Left cardiac atrium (tissue), 4 donors: ENCODE measurements at places on chromosomes 5 and 9. TPM values are rescaled to one million over a fixed set of nuclear protein-coding genes. Genes with fewer than 3 reads are reported as not detected.

INSL4 gene
- not detected for total RNA-seq

- DNase-seq = no peak
Observed at GRCh38 chr9:12185856-12186255, 507.3 kb upstream of the TYRP1 start.

GRCh38 chr9:109953813-109954497 is 174.0 kb downstream of the PALM2AKAP2 start:
- DNase-seq = no peak

DNA sequence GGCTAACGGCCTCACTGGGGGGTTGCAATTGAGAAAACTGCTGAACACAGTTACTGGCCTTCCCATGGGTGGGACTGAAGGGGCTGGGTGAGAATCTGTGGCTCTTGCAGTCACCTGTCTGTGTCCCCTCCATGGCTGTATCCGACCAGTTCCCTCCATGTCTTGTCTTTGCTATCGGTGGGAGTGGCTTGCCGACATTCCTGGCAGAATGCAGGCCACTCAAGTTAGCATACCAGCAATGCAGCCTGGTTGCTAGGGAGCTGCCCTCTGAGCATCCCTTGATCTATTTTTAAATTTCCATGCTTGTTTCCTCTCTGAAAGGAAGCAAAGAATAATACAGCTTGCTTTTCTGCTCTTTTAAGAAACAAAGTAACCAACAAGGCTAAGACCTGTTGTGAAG is 1509.7 kb upstream of the WWC1 start:
- no peak for DNase-seq

DNA sequence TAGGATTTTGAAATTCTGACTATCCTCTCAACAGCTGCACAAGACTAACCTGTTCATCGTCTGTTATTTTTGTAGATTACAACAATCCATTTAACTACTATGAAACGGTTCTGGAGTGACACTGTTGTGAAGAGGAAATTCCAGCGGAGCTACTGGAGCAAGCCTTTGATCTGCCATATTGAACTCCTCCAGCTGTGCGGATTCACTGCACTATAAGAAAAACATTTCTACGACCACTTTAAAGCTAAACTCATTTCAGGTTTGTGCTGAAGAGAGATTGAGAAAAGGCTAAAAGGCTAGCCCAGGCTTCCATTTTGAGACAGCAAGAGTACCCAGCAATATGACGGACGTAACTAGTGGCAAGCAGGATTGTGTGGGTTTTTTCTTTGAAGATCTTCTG is 104.9 kb upstream of the ANKH start:
- no peak for DNase-seq

- DNase-seq = peak; percentile 59
Observed at GRCh38 chr9:131422241-131422792, 28.4 kb downstream of the PRRC2B start.

GRCh38 chr9:98887918-98888510 is 55.7 kb upstream of the COL15A1 start:
- DNase-seq = no peak

- DNase-seq = no peak
Observed at GRCh38 chr5:123807177-123807945, 295.4 kb downstream of the CSNK1G3 start.

- DNase-seq = no peak
Observed at GRCh38 chr5:127650022-127650421, 1.1 kb downstream of the CTXN3 start.

- peak; percentile 51 for DNase-seq
Observed at GRCh38 chr5:147396070-147396823, 113.6 kb downstream of the DPYSL3 start.

RHOBTB3 gene
- 101 TPM for total RNA-seq

SERF1B gene
- 24.0 TPM for total RNA-seq

GPX3 gene
- total RNA-seq = 1,172 TPM

GRCh38 chr5:13551645-13552044 is 392.8 kb downstream of the DNAH5 start:
- DNase-seq = no peak

- no peak for DNase-seq
Observed at GRCh38 chr5:6949230-6949629, 236.0 kb downstream of the TENT4A start.

TRIP13 gene
- total RNA-seq = 1.1 TPM

GRCh38 chr9:77747163-77747562 is 99.0 kb upstream of the GNA14 start:
- no peak for DNase-seq

CCDC152 gene
- 2.7 TPM for total RNA-seq

RPS23 gene
- total RNA-seq = 1,309 TPM

DNA sequence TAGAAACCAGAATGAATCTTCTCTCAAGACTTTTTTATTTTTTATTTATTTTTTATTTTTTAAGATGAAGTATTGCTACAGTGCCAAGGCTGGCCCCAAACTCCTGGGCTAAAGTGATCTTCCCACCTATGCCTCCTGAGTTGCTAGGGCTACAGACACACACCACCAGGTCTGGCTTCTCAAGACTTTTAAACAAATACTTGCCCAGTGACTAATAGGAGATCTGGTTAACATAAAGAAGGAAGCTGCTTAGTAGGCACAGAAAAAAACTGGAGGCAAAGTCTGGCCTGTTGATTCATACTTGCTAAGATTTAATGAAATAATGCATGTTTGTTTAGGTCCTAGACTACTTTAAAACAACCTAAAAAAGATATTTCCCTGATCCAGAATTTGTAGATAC is 43.8 kb downstream of the SLC38A9 start:
- DNase-seq = no peak

DNA sequence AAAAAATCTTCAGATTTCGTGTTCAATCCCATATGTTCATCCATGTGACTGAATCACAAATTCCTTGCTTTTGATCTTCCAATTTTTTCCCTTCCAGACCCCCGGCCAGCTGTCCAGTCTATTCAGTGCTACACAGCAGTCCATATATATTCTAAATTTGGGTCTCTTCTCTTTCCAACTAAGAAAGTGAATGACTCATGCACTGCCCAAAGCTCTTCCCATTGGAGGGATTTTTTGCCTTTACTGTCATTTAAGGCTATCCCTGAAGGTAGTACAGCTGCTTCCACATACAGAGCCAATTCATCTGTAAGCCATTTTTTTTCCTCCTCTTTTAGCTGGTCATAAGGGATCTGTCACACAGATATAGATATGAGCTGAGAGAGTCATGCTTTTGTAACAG is 478.3 kb downstream of the DMRT2 start:
- no peak for DNase-seq
